ENCODE measurements at places on chromosomes 16 and 17.

GRCh38 chr17:43092901-43093300 is 32.3 kb downstream of the BRCA1 start:
- no peak for DNase-seq

DNA sequence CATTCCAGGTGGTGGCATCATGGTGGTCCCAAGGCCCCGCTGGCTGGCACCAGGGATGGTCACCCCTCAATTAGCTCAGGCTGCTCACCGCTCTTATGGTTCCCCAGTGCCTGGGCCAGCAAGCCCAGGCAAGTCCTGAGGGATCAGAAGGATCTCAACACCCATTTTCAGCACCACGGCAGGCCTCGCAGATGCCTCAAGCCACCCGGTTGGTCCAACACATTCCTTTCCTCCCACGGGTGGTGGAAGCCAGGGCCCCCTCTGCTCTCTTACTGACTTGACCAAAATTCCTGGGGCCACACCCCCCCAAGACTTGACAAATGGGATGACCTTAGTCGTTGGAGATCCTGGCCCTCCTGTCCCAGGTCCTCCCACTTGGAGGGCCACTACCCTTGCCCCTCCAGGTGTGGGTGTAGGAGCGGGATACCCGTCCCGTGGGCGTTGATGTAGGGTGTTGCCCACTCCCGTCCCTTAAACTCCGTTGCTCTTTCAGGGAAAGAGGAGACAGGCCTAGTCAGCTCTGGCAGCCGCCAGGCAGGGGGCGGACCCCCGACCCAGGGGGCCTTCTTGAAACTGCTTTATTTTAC is 5.9 kb downstream of the ZNF205 start:
- DNase-seq, result no peak

- DNase-seq, result no peak
Measured at GRCh38 chr17:72677714-72678390, 414.6 kb downstream of the SLC39A11 start.

GRCh38 chr16:67928561-67929364 is 2.9 kb downstream of the CTRL start:
- DNase-seq, result no peak

DNA sequence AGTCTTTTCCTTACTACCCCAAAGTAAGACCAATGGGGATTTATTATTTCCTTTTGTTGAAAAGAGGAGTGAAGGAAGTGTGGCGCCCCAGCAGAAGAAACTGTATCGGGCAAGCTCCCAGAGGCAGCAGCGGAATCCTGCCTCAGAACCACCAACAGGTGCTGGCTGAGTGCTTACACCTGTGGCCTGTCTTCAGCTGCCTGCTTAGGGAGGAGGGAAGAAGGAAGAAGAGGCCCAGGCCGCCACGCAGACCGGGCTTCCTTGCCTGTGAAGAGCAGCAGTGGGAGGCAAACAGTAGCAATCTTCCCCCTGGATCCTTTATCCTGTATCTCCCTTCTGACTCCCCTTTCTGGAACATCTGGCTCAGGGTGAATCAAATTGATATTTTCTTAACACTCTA is 134.7 kb downstream of the AATF start:
- DNase-seq, result no peak

GRCh38 chr17:49722066-49722465 is 14.3 kb upstream of the SLC35B1 start:
- no peak for DNase-seq

All from SIG-M5 (cell line).